ENCODE measurements at places on chromosomes 5 and 9.

DNA sequence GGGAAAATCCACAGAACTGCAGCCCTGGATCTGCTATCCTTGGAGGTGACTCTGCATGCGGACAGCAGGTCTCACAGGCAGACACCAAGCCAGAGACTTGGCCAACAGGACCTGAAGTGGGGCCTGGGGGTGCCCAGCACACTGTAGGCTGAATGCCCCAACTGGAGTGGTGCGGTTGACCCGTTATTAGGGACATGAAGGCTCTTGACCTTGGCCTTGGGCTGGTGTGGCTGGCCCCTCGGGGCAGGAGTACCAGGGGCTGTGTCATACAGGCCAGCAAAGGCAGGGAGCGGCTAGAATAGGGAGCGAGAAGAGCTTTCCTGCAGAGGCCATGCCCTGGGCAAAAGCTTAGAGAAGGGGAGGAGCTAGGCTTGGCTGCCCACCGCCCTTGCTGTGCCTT lies 153.2 kb upstream of the MVB12B start:
- no peak for DNase-seq

DNA sequence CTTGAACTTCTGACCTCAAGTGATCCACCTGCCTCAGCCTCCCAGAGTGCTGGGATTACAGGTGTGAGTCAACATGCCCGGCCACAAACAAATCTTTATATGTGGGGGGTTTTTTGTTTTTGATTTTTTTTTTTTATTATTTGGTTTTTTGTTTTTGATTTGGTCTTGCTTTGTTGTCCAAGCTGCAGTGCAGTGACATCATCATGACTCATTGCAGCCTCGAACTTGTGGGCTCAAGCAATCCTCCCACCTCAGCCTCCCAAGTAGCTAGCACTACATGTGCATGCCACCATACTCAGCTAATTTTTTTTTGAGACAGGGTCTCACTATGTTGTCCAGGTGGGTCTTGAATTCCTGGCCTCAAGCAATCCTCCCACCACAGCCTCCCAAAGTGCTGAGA lies 42.4 kb downstream of the ALDH7A1 start:
- DNase-seq, result no peak

GRCh38 chr5:82519558-82519957 lies 241.4 kb upstream of the RPS23 start:
- DNase-seq, result no peak

DNA sequence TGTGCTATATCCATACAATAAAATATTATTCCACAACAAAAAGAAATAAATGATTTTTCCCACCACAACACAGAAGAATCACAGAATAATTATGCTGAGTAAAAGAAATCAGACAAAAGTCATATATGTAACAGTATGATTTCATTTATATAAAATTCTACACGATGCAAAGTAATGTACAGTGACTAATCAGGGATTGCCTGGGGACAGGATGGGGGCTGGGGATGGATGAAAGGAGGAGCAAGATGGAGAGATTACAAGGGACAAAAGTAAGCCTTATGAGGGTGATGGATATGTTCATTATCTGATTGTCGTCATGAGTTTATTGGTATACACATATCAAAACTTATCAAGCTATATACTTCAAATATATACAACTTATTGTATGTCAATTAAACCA lies 154.0 kb downstream of the FBN2 start:
- no peak for DNase-seq

- DNase-seq, result no peak
These were observed 494.9 kb upstream of the MEF2C start for GRCh38 chr5:89377767-89378455.

- DNase-seq, result no peak
These were observed 5.1 kb upstream of the CCNJL start for GRCh38 chr5:160317434-160317833.

GRCh38 chr9:94861589-94862272 lies 135.2 kb downstream of the AOPEP start:
- DNase-seq, result no peak

GRCh38 chr9:120875195-120875565 lies 1.8 kb downstream of the PHF19 start:
- DNase-seq, result no peak

DNA sequence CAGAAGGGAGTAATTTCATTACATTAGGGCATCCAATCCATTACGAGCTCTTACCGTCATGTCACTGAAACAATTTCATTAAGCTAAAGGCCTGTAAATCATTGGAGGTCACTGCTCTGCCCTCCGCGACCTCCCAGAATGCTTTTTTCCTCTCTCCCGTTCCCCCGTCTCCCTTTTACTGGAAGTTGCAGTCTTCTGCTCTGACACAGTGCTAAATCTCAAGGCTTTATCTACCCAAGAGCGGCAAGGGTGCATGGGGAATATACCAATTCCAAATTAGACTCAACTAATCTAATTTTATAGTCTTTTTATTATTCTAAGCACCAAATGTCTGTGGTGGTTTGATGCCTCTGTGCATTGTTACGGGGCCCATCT lies 265.7 kb upstream of the PANK3 start:
- DNase-seq, result no peak

- peak; percentile 55 for DNase-seq
These were observed 93.0 kb downstream of the YTHDC2 start for GRCh38 chr5:113606298-113607134.

DNA sequence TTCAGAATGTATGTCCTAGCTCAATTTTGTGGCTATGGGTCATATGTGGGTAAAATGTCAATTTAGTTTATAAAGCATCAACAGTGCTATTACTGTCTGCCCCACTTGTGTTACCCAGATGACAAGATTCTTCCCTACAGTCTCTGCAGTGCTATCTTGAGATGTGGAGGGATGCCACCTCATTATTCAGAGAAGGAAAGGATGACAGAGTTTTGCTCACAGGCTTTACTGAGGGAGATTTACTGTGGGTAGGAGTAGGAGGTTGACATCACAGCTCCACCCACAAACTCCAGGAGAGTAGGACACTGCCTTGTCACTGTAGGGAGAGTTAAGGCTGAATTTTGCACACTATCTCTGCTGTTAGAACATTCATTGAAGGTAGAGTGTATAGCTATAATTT lies 359.3 kb downstream of the HTR1A start:
- no peak for DNase-seq

DNA sequence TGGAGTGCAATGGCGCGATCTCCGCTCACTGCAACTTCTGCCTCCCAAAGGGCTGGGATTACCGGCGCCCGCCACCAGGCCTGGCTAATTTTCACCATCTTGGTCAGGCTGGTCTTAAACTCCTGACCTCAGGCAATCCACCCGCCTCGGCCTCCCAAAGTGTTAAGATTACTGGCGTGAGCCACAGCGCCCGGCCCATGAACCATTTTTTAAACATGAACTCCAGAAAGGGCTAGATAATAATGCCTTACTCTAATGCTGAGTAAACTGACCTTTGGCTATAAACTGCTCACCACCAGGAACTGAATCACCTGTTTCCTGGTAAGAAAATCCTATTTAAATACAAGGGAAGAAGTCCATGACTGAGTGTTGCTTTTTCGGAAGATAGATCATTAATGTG lies 23.2 kb upstream of the DAB2 start:
- DNase-seq, result no peak

DNA sequence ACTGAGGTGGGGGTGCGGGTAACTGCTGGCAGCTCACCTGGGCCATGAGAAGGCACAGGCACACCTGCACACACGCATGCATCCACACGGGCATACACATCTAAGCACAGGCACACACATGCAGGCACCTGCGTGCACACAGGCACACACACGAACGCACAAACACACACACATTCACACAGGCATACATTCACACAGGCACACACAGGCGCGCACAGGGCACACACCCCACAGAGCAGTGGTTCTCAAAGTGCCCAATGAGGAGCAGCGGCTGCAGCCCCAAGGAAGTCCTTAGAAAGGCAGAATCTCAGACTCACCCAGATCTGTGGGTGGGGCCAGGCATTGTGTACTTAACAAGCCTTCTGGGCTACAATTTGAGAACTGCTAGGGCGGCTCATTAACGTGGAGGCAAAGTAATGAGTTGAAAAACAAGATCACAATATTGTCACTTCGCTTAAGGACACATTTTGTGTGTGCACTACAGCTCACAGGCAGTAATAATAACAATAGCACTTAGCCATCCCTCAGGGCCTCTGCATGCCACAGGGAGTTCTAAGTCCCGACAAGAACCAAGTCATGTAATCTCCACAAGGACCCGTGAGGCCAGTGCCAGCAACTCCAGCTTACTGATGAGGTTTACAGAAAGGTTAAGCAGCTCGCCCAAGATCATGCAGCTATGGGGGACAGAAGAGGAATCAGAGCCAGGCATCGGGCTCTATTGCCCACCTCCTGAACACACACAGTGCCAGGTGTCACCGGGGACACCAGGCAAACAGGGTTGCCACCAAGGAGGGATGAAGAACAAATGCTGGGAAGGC lies 91.6 kb downstream of the ROR2 start:
- peak; percentile 40 for DNase-seq

DNA sequence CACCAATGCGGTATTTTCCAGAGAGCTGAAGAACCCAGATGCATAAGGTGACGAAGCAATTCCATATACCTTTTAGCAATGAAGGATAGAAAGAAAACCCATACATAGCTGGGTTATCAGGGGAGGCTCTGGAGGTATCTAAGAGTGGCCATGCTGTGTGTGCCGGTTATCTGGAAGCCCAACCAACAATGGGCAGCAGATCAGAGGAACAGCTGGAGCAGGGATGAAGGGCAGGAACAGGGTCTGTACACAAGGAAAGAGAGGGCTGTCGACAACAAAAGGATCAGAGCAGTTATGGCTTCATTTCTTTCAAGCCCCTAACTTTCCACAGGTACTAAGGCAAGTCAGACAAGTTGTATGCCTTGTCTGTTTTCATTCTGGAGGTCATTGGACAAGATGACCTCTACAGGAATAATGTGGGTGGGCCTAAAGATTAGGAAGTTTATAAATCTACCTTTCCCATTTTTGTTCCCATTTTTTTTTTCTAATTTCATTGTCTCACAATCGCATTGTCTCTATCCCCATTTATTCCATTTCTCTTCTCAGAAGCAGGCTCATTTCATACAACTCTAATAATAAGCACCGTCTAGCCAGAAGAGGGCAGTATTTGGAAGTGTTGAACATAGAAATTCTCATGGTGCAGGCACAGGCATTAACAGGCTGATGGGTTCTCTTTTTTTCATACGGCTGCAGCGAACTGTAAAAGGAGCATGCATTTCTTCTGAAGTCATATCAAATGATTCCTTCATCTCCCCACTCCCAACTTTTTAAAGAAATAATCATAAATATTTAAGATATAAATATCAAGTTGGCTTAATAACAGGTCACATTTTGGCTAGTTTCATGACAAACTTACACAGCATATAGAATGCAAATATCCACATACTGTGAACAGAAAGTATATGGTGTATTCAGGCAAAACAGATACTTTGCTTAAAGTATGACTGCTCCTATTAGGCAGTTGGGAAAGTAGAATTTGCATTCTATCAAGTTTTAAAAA lies 63.5 kb downstream of the ZNF474 start:
- DNase-seq, result peak; percentile 64

DNA sequence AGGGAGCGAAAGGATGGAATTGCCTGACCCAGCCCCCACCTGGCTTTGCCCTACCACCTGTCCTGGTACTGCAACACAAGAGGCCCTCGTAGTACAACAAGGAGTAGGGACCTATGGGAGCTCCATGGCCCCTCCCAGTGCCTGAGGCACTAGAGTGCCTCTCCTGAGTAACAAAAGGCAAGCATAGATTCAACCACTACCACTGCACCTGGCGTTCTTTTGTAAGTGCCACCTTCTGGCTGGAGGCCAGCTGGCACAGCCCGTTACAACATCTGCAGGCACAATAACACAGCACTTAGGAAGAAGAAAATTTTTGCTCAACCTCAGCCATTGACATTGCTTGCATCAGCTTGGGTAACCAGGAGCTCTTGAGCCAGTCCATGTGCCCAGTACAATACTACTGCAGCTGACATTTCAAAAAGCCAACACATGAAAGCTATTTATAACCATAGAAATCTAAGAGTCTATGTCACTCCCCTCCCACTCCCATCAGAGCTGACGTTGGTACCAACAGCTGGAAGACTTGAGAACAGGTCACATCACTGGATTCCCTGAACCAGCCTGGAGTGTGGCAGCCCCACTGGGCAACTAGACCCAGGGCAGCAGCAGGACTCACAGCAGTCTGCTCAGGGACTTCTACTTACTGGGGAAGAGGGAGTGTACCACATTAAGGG lies 17.7 kb upstream of the FAM174A start:
- DNase-seq, result peak; percentile 97

DNA sequence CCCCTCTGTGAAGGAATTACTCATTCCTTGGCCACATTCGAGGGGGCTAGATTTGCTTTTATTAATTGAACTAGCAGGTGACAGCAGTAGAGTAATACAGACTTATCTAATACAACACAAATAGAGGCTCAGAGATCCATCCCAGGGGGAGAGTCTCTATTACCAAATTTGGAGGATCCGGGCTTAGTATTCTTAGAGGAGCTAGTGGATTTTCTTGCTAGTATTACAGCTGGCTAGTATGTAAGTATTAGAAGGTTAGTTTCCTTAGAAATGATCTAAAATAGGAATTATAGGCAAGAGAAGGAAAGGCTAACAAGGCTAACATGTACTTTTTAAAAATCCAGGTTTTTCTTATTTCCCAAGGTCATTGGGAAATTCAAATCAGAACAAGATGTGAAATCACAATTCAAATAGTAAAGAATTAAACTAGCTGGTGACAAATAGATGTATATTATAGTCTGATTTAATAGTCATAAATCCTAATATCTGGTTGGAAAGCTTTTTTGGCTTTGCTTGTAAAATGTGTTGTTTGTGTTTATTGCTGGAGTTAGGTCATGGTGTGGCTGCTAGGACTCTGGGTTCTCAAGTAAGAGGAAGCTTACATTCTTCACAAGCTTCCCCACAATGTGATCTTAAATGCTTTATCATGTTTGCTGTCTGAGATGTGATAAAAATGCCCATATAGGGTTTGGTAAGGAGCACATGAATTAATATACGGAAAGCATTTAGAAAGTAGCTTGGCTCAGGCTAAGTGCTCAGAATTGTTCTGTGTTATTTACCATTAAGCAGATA lies 160.4 kb upstream of the MPDZ start:
- DNase-seq, result no peak
